Mucosa of gallbladder (tissue), 1 donor: ENCODE measurements at places on chromosomes 13 and 19. TPM values are rescaled to one million over a fixed set of nuclear protein-coding genes. Genes with fewer than 3 reads are reported as not detected.
A peak's percentile ranks its signal among the peaks of the same experiment; 100 is the strongest.

B3GNT8 gene
- total RNA-seq = 2.4 TPM

CBARP gene
- total RNA-seq = 1.1 TPM

DNA sequence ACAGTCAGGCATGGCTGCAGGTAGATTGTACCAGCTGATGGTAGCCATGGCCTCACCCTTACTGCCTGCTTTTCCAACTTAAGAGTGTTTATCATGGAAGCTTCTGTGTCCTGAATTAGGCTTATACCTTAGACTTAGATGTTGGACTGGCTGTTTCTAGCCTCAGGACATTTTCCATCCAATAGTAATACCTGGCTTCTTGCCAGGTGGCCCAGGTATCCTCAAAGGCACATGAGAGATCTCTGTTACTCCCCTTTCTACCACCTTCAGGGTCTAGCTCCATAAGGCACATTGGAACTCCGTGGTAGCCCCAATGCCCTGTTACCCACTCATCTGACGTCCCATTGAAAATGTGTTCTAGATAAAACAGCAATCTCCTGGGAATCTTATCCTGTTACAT lies 407.5 kb downstream of the SPRY2 start:
- no peak for DNase-seq

- no peak for DNase-seq
Measured at GRCh38 chr13:35143123-35143522, 201.1 kb downstream of the NBEA start.

- DNase-seq = peak; percentile 91
Measured at GRCh38 chr19:18274781-18275356, 617 bp upstream of the IQCN start.
